ENCODE measurements at places on chromosomes 3 and 15.

- DNase-seq, result no peak
Measured at GRCh38 chr3:173774294-173774693, 376.8 kb downstream of the NLGN1 start.

GRCh38 chr3:130516645-130517512 is at the start of gene COL6A6:
COL6A6 (plus strand) TSS chr3:130517177; CDS start chr3:130560365, 43,188 bp downstream.
- no peak for DNase-seq

- DNase-seq, result peak; percentile 25
Measured at GRCh38 chr3:10273702-10274305, 18.9 kb downstream of the GHRL start.

- peak; percentile 85 for DNase-seq
Measured at GRCh38 chr15:70722266-70723121, 40.9 kb downstream of the UACA start.

DNA sequence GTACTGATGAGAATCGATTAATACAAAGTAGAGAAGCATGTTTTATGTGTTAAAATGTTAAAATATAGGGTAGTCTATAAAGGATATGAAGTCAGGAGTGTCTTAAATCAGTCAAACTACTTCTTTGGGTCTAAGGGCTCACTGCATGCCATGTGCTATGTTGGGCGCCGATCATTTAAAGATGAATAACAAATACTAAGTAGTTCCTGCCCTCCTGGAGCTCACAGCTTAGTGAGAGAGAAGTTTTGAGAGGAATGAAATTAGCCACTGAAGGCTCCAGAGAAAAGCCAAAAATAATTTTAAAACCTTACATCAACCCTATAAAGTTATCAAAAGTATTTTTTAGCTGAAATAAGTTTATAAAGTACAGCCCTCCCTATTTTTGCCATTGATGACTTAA is 44.5 kb downstream of the BLM start:
- DNase-seq, result no peak

GRCh38 chr3:189842681-189843602 is 211.8 kb downstream of the TP63 start:
- DNase-seq, result no peak

DNA sequence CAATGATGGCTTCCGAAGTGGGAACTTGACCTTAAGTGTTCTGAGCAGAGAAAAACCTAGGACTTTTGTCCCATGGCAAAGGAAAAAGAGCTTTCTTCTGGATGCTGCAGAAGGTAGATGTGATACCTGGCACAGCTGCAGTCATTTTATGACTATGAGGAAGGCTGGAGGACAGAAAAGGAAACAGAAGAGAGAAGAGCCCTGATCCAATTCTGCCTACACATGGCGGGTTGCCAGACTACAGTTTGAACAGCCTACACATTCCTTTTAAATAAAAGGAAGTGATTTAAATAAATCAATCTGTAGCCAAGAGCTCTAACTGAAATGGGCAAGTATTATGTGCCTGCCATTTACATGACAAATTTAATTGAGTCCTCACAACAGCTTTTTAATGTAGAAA is 43.6 kb upstream of the CHRNB4 start:
- peak; percentile 4 for DNase-seq

DNA sequence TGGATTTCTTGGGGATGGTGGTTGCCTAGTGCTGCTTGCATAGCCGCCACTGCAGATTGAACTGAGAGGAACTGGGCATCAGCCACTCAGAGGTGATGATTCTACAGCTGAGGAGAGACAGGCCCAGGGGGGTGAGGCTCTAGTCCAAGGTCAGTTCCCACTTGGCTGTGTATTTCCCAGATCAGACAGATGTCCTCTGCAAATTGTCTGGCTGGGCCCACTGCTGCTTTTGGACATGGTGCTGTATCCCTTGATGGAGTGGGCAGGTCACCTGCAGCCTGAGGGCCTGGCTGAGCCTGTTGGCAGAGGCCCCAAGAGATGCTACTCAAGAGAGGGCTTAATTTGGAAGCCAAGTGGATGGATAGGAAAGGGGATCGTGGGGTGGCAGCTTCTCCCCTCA is 124.5 kb upstream of the CTDSPL start:
- no peak for DNase-seq

All from fibroblast of pulmonary artery (primary cell).